ENCODE measurements at places on chromosomes 12 and 14.
A peak's percentile ranks its signal among the peaks of the same experiment; 100 is the strongest.

GRCh38 chr12:66195242-66195641 lies 6.2 kb downstream of the IRAK3 start:
- DNase-seq = no peak

GRCh38 chr12:48965298-48965838 lies 6.2 kb downstream of the WNT10B start:
- DNase-seq = no peak

DNA sequence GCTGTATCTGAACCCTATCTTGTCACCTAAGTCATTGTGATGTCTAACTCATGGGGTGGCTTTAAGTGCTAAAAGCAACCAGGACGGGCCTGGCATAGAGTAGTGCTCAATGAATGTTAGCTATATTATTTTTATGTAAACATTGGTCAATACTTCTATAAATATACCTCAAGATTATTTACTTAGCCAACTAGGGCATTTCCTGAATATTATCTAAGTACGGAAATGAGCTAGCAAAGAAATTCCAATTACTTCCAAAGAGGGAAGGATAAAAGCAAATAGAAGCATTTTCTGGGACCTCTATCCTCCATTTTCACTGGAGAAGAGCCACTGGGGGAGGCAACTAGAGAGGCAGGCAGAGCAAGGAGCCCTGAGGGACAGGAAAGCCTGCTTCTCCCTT lies 20.6 kb downstream of the CCDC92 start:
- no peak for DNase-seq

DNA sequence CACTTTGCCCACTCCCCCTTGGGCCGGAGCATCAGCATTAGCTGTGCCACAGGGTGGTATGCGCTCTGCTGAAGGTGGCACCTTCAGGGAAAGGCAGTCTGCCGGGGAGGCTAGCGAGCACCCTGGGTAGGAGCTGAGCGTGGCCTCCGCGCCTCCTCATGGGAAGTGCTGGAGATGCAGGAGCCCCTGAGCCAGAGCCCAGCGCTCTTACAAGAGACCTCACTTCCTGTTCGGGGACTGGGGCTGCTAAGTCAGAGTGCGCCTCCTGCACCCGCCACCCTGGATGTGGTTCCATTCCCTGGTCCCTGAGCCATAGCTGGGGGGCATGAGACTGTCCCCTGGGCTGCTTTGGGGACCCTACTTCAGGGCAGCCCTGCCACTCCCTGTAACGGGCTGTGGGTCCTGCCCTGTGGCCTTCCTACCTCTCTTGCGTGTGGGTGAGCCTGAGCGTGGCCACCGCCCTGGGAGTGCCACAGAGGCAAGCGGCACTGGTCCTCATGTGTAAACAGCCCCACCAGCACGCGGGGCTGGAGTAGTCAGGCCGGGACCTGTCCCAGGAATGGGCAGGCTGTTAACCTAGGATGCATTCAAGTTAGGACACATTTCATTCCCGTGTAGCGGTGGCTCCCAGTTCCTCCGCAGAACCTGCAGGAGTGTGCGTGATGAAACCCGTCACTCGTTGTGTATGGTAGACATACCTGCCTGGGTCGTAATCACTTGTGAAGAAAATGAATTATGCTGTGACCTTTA lies 19.4 kb downstream of the COA8 start:
- DNase-seq = no peak

DNA sequence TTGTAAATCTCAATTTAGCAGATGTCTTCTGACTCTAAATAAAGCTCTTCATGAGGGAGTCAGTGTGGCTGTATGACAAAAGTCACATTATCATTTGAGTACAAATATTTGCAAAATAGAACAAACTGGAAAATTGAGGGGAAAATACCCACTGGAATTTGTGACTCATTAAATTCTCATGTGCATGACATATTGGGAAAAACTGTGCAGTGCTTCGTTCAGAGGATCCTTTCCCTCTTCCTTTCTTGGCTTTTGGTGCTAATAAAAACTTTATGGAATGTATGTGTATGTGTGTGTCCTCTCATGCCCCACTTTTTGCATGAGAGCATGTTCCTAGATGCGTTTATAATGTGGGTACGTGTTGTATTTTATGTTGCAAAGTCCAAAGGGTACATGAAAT lies 267.8 kb downstream of the KTN1 start:
- DNase-seq = no peak

DNA sequence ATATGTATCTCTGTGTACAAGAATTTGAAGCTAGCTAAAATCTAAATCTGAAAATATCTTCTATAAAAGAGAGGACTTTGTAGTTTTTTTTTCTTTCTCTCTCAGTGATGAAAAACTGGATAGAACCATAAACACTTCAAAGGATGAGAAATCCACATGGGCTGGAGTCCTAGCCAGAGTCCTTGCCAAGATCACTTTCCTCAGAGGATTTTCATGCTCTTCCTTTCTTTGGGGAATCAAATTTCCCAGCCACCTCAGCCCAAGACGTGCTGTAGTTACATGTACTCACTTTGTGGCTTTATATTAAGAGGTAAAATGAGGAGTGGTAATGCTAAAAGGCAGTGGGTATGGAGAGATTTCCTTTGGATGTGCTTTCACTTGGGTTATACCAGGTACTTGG lies 110.3 kb downstream of the SLC38A1 start:
- DNase-seq = peak; percentile 37

GRCh38 chr12:54371328-54372112 lies 7.2 kb upstream of the GPR84 start:
- DNase-seq = peak; percentile 75

DNA sequence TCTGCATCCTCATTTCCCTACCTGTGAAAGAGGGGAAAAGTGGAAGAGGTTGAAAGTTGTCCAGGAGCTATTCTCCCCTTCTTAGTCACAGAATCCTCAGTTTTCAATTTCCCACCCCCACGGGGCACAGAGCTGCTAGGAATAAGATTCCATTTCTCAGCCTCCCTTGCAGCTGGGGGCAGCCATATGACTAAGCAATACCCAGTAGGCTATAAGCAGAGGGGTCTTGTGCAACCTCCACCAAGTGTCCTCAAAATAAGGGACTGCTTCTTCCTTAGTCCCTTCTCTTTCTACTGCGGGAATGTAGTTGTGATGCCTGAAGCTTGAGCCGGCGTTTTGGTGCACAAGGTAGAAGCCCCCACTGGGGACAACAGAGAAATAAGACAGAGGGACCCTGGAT lies 40.9 kb downstream of the VWF start:
- DNase-seq = no peak

- DNase-seq = no peak
Observed at GRCh38 chr12:1573960-1574864, 20.2 kb downstream of the FBXL14 start.

- DNase-seq = no peak
Observed at GRCh38 chr12:34275129-34275528, 252.8 kb downstream of the ALG10 start.

GRCh38 chr12:79635676-79636075 lies 55.1 kb downstream of the PAWR start:
- no peak for DNase-seq

GRCh38 chr14:83764656-83765599 lies 1765.0 kb upstream of the FLRT2 start:
- DNase-seq = no peak

DNA sequence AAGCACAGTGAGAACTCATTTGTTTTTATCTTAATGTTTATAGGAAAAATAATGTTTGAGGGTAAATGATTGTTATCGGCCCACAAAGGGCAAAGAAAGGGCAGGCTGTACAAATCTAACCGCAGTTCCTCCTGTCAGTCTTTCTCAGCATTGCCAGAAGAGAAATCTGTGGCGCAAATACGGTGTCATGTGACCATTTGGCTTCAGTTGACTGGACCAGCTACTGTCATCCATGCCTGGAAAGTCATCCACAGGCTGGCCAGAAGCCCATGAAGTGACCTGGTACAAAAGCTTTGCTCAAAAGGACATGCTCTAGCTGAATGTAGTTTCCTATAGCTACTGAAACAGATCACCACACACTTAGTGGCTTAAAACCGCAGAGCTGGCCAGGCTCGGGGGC lies 43.6 kb downstream of the HCAR2 start:
- no peak for DNase-seq

DNA sequence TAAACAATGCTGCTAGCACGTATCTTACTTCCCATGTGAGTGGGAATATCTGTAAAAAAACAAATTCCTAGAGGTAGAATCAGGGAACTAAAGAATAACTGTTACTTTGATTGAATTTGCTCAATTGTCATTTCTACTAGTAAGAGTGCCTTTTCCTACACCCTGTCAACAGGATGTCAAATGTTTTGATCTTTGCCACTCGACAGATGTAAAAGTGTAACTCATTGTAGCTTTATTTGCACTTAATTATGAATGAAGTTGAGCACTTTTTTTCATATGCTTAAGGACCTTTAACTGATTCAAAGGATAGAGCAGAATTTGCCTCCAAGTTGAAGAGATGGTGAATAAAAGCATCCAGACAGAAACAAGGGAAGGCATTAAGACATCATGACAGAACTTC lies 104.5 kb downstream of the PPP1R12A start:
- no peak for DNase-seq

DNA sequence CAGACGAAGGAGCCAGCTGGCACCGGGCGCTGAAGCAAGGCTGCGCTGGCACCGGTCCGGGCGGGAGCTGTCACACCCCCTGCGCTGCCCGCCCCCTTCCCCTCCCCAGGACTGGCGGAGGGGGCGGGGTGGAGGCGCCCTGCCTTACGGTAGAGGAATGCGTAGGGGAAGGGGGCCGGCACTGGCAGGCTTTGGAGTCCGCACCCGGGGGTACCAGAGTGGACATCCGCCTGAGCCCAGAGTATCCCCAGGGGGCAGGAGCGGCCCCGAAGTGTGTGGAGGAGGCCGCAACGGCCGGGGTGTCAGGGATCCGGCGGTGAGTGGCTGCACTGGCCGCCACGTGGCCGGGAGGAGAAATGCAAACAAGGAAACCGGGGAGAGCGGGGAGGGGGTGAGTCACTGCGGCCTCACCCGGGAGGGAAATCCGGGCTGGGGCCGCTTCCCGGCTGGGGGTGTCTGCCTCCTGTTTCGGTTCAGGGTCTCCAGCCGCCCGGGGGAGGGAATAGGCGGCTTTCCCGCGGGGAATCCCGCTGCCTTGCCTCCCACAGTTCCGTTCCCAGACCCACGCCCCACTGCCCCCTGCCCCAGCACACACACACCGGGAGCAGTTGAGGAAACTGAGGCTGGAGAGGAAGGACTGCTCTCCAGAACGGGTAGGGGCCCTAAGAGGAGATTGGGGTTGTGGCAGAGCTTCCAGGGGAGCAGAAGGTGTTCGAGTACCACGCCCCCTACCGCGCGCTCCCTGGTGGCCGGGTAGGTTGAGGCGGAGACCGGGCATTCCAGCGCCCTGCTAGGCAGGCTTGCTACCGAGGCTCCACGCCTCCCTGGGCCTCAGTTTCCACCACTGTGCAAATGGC lies at the start of gene RAPGEF3:
TSS of gene RAPGEF3 (minus strand) at position 47 of the 857 bp plus-strand sequence. CDS start 324 bp downstream, outside the sequence.
- DNase-seq = peak; percentile 93

DNA sequence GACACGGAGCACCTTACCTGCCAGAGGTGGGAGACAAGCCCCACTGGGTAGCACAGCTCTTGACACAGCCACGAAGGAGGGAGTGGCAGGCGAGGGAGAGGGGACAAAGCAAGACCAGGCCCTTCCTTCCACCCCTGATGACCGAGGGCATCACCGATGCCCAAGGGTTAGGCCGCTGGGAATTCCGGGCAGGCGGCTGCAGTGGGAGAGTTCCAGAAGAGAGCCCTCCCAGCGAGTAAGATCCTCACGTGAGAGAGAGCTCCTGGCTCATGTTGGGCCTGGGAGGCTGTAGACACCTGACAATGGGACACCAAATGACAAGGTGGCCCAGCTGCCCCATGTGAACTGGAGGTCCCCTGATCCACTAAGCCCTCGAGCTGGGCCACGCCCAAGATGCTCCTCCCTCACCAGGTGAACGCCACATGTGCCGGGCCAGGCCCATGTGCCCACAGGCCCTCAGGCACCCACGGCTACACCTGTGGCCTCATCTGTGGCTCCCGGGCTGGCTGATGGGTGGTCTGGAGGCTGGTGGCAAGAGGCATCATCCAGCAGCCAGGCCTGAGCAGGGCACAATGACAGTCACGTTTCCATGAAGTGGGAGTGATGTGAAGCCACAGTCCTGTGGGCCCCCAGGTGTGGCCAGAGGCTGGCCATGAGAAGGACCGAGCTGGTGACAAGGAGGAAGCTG lies 32.1 kb upstream of the C14orf180 start:
- DNase-seq = no peak

- no peak for DNase-seq
Observed at GRCh38 chr12:111150360-111150759, 218.5 kb downstream of the PHETA1 start.

- no peak for DNase-seq
Observed at GRCh38 chr14:31781578-31781977, 220.4 kb downstream of the NUBPL start.

DNA sequence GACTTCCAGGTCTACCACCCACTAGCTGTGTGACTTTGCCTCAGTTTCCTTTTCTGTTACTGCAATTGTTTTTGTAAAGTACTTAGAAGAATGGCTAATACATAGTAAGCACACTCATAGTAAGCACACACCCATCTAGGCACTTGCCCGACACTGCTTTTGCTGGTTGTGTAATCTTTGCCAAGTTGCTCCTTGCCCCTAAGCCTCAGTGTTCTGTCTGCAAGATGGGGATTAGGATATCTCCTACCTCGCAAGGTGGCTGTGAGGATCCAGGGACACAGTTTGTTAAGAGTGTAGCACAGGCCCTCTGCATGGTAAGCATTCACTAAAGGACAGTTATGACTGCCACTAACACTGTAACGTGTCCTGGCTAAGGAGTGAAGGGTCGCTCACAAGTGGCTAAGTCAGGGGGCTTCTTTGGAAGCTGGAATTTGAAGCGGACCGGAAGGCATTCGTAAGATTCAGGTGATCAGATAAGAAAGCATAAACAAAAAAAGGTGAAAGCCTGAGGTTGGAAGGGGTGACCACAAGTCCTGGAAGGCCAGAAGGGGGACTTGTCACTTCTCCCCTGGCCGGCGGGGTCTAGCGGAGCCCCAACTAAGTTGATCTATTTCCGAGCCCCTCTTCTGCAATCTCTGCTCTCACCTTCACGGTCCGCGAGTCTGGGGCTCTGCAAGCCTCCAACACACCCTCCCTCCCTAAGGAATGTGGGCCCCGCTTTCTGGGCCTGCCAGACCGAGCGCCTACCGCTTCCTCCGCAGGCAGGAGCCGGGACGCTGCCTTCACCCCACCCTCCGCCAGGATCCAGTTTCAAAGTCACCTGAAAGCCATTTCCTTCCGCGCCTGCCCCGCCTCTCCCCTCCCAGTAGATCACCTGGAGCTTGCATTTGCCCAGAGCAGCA lies 1.5 kb upstream of the PLEKHG3 start:
- DNase-seq = no peak

DNA sequence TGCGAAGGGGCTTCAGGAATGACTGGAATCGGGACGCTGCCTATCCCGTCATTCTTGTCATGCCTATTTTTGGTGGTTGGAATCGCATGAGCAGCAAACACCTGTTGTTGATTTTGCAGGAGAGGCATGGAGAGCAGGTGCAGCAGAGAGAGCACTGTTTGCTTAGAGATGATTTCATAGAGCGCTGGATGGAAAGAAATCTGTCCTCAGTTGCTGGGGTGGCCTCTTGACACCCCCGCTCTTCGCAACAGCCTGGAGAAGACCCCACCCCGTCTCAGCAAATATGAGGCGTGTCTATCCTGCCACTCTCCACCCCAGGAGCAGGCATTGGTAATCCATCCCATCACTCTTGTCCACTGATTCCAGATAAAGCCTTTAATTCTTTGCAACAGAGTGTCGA lies 19.3 kb upstream of the NCOR2 start:
- no peak for DNase-seq
